ENCODE measurements at places on chromosomes 4 and X.

GRCh38 chr4:127120441-127121090 lies 512.2 kb upstream of the INTU start:
- no peak for DNase-seq

GRCh38 chr4:62119195-62119594 lies 919.1 kb downstream of the ADGRL3 start:
- DNase-seq: no peak

- DNase-seq: no peak
These were observed 378.1 kb downstream of the GABRG1 start for GRCh38 chr4:45745741-45746140.

DNA sequence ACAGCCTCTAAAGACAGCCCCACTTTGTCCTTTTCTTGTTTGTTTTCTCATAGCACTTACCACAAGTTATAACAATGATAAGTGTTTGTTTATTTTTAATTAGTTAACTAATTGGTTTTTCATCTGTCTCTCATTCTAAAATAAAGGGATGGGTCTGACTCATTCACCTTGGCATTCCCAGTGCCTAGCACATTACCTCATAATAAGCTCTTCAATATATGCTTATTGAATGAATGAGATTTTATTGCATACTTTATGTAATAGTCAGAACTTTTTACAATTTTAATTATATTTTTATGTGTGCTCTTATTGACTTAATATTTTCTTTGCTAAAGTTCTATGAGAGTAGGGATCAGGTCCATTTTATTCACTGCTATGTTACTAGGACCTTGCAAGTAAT lies 22.8 kb upstream of the PRKG2 start:
- DNase-seq: no peak

DNA sequence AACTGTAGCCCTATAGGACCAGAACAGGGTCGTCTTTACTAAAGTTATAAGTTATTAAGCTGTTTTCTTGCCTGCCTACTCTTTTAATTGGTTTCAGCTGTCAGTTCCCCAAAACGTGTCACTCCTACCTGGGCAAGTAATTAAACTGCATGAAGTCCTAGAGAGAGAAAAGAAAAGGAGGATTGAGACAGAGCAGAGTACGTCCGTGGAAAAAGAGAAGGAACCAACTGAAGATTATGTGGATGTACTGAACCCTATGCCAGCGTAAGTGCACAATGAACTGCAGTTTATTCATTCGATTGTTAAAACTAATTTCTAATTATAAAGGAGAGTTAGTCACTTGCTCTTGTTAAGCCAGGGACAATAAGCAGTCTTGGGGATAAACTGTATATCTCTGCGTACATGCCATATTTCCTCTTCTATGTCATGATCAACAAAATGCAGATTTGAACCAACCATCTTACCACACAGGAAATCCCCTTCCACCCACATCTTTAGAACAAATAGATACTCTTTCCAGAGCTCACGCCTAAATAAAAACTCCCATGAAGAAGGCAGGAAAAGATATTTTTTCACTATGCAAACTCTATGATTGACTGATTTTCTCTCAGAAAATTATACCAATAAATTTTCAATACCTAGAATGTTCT lies 22.8 kb downstream of the STAP1 start:
- peak; percentile 17 for DNase-seq

DNA sequence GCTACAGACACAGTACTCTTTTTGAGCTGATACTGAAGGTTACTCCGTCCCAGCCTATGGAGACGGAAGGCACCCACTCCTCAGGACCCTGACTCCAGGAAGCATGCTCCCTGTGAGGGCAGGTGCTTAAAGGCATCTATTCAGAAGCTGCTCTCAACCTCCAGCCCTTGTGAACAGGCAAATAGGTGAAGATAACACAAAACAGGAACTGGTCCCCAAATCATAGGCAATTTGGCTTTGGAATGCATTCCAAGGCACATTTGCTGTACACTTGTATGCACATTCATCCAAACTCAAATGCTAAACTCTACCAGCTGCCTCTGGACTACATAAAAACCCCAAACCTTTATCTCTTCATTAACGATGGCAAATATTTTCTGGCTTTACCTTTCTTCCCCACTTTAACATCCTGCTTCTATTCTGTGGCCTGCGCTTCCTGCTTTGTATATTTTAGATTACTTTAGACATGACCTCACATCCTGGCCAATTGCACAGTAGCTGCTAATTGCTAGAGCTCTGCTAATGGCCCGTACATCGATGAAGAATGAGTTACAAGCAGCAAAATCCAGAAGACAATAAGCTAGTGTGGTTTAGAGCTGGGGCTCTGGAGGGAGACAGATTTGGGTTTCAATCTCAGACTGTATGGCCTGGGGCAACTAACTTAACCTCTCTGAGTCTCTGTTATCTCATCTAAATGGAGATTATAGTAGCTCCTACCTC lies 3.2 kb downstream of the SEL1L3 start:
- no peak for DNase-seq

- DNase-seq: no peak
These were observed 90.3 kb upstream of the TBL1X start for GRCh38 chrX:9374555-9374954.

- no peak for DNase-seq
These were observed 646 bp downstream of the ABCB7 start for GRCh38 chrX:75155447-75155826.

DNA sequence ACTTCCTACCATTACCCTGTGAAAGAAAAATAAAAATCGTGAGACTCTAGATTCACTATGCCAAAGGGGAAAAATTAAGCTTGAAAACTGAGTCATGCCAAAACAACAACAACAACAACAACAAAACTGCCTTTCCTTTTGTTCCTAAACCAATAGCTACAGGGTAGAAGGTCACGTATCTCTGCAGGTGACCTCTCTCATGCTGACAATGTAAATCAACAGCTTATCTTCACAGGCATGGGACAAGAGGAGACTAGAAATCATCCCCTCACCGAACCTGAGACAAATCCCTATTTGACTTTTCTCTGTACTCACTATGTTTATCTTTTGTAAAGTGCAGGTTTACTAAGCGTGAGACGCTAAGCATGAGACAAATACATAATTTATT lies 20.5 kb upstream of the AADAT start:
- no peak for DNase-seq

DNA sequence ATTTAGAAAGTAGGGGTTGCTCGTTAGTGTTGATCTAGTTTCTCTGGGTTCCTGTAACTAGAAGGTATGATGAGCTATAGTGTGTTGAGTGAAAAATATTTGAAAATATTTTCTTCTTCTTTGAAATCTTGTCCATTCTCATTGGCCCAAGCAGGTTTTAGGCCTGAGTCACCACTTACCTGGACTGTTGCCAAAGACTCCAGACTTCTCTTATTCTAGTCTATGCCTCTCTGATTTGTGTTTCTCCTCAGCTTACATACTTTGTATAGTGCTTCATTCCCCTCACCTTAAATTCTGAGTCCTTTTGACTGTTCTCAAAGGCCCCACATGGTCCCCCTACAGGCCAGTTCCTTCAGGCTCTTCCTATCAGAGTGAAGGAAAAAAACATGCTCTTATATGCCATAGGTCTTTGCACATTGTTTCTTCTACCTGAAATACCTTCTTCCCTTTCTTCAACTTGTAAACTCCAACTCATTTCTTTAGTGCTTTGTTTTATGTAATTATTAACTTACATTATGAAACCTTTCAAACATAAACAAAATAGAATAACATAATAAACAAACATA lies 258.2 kb downstream of the PPP1R2C start:
- no peak for DNase-seq

DNA sequence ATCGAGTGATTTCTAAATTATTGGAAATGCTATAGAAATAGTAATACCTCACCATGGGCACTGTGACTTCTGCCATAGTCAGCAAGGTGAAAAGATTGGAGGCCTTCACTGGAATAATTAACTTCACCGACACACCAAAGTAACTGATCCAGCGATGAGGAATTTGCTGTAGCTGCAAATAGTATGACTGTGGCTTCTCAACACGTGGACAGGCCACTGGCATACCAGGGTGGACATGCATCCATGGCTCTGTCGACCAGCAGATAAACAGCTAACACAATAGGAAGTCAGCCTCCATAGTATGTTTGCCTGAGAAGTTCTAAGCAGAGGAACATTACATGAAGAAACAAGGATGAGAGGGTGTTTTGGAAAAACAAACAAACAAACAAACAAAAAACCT lies 10.9 kb upstream of the FAT4 start:
- DNase-seq: no peak

GRCh38 chrX:51395480-51395809 lies 62.8 kb downstream of the NUDT10 start:
- no peak for DNase-seq

- no peak for DNase-seq
These were observed 125.5 kb upstream of the MBNL3 start for GRCh38 chrX:132614297-132614696.

DNA sequence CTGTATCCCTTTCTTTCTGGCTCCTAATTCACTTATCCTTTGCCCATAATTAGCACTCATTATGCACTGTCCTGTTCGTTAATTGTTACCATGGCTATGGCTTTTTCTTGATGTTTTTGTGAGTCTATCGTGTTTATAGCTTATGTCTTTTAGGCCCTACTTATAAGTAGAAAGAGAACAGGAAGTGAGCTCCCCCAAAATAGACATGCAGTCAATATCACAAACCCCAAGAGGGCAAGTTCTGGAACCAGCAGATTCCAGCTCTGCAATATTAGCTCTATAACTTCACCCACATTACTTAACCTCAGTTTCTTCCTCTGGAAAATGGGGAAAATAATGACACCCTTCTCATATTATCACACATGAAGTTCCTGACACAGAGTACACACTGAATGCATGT lies 7.4 kb upstream of the HS3ST1 start:
- no peak for DNase-seq

GRCh38 chr4:1044469-1045192 lies 33.2 kb downstream of the FGFRL1 start:
- no peak for DNase-seq

DNA sequence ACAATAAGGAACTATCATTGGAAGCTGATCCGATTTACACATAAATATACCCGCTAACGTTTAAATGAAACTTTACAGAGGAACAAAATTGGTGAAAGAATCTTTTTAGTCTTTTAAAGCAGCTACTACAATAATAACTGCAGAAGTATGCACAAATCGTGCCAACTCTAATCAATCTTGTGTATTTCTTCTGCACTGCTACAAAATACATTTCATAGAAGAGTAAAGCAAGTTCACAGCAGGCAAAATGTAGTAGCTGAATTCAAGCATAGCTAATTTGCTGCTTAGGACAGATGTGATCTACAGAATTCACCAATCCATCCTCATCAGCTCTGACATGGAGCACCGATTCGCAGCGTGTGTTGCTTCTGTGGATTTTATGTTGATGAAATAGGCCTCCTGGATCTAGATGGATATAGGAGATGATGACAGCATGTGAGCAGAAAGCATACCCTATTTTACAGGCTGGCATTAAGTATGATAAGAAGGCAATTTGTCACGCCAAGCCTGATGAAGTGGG lies 367.3 kb upstream of the FGF13 start:
- DNase-seq: no peak

- DNase-seq: no peak
These were observed 557.3 kb upstream of the TENM3 start for GRCh38 chr4:181685911-181686310.

GRCh38 chr4:163815776-163816175 lies 321.3 kb downstream of the TMA16 start:
- no peak for DNase-seq

- DNase-seq: no peak
These were observed 293.4 kb upstream of the NR3C2 start for GRCh38 chr4:148735432-148736155.

- no peak for DNase-seq
These were observed 743.7 kb downstream of the C4orf33 start for GRCh38 chr4:129839687-129840086.

DNA sequence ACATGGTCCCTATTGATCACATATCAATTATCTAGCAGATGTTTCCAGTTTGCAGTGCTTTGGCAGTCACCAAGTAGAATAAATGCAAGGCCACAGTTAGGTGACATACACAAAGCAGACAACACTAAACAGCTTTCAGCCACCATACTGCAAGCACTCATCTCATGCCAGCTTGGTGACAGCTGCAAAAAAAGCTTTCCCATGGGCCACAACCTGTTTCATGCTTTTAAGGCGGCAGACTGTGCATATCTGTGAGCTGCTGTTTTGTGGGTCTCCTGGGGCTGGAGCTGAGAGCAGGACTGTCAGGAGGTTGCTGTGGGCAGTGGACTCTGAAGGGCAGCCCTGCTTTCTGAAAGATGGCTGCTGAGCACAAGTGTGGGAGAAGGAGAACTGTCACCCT lies 82.6 kb downstream of the FHDC1 start:
- DNase-seq: no peak

DNA sequence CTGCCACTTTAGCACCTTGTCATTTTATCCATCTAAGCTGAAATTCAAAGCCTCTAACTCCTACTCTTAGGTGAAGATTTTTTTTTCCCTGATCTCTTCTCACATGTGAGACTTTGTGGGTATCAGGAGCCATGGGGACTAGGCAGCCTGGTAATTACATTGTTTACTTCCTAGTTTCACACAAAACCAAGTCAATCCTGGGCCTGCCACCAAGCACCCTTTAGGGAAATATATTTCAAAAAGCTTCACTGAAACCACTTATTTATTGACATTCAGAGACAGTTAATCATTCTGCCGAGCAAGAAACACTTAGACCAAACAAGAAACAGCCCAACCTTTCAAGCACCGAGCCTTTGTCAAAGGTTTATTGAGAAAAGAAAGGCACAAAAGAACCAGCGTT lies 200.0 kb downstream of the RELL1 start:
- DNase-seq: no peak

GRCh38 chrX:106249706-106250379 lies 81.7 kb downstream of the PWWP3B start:
- DNase-seq: no peak

- no peak for DNase-seq
These were observed 112.8 kb upstream of the MAP3K15 start for GRCh38 chrX:19628011-19628575.

- no peak for DNase-seq
These were observed 137.4 kb downstream of the DCLK2 start for GRCh38 chr4:150215601-150216000.

DNA sequence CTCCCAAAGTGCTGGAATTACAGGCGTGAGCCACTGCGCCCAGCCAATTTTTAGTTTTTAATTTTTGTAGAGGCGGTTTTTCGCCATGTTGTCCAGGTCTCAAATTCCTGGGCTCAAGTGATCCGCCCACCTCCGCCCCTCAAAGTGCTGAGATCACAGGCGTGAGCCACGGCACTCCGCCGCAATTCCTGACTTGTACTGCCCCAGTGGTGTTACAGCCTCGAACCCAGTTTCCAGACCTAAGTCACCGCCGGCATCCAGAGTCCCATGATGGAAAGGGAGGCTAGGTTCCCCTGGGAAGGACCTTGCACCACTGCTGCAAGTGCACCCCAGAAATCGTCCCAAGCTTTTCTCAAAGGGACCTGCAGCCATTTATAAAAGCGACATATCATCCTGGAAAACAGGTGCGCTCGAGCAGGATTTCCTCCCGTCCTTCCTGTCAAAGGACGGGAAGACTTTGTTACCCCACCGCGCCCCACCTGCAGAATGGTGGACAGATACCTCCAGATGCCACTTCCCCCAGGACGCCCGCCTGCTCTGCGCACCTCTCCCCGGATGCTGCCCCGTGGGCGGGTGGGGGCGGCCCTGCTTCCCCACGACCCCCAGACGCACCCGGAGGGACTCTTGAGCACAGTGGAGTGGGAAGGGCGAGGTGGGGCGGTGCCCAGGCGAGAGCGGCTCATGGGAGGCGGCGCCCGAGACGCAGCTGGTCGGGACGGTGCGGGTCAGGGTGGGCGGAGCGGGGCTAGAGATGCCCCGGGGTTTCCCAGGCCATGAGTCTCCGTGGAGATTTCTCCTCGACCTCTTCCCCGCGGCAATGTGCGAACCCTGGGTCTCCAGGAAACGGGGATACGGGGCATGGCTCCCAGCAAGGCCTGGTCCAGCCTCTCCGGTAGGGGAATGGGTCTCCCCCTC lies 947 bp upstream of the RPL10 start:
- no peak for DNase-seq

Data from activated CD4-positive, alpha-beta T cell treated with anti-CD3 and anti-CD28 coated beads, Interleukin-2, amount 50 U/mL, for 24 hours (primary cell).